Activated naive CD8-positive, alpha-beta T cell treated with anti-CD3 and anti-CD28 coated beads, Interleukin-2, amount 50 U/mL, for 24 hours (primary cell): ENCODE measurements at places on chromosomes 5 and 9.
A peak's percentile ranks its signal among the peaks of the same experiment; 100 is the strongest.

GRCh38 chr5:139566611-139567010 is 5.5 kb downstream of the UBE2D2 start:
- no peak for DNase-seq

DNA sequence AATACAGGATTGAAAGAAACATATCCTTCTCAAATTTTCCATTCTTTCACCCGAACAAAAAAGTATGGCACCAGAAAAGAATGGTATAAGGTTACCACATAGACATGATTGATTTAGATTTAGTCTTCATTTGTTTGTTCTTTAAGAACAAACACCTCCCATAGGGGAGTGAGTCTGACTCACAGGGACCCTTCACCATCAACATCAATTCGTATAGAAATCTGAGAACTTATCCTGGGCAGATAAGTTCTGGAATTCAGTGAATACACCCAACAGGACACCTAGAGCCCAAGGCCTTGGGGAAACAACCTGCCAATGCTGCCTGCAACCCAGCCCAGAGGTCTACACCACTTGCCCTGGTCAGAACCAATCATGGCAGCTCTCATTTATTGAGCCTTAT is 46.2 kb downstream of the LHFPL2 start:
- DNase-seq: no peak

DNA sequence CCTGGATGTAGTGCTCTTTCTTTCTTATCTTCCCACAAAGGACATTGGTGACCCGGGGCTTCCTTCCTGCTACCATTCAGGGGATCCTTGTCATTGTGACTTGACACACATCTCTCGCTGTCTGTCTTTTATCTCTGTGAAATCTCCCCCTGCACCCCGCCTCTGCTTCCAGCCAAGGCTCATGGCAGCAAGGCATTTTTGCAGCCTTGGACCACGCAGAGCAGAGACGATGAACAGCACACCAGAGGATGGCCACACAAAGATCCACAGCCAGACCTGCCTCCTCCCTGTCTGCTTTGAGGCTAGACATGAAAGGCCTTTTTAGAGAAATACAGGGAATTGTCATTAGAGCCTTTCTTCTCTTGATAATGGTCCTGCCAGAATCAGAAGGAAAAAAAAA is 549.1 kb downstream of the CDK5RAP2 start:
- DNase-seq: no peak

- no peak for DNase-seq
Measured at GRCh38 chr5:45383985-45384384, 312.2 kb downstream of the HCN1 start.

DNA sequence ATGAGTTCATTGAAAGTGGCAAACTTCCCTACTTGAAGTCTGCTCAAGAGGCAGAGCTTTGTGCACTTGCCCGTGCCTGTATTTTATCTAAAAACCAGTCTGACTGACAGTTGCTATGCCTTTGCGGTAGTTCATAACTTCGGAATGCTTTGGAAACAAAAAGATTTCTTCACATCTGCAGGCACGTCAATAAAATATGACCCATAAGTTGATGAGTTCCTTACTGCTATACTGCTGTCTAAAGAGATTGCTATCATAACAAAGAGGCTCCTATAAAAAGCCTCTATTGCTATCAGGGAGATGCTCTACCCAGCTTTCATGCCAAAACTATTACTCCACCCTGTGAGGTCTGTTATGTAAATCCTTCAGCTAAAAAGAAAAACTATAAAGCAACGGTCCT is 25.4 kb upstream of the RNF20 start:
- no peak for DNase-seq

DNA sequence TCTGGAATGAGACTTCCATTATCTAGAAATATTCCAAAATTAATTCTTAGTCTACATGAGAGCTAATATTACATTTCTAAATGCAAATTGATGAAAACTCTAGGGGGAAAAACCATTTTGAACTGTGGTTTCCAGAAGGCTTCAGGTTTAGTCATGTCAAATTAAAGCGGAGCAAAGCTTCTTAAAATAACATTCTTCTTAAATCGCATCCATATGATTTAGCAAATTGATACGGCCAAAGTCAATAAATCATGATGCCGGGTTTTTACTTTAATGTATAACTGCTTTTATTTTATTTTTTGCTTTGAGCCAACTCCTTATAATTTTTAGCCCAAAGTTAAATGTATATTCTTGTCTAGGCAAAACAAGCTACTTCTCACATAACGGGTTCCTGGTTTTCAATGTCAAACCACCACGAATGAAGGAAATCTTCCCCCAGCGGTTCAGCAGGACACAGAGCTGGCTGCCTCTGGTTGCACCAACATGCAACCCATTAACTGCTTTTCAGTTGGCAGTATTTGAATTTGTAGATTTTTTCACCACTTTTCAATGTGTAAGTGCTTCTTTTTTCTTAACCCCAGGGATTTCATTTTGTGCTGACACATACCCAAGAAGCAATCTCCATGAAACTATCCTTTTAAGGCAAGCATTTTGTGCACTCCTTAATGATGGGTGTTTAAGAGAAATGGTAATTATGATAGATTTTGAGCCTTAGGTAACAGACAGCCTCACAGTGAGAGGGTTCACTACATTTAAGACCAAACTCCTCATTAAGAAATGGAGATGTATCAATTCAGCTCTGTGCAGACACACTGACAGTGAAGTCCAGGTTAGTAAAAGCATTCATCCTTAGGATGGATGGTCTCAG is 35.5 kb downstream of the EFNA5 start:
- no peak for DNase-seq

GRCh38 chr9:92563116-92564100 is 27.6 kb upstream of the ECM2 start:
- DNase-seq: no peak

GRCh38 chr5:56476487-56476856 is 243.3 kb upstream of the ANKRD55 start:
- DNase-seq: no peak

DNA sequence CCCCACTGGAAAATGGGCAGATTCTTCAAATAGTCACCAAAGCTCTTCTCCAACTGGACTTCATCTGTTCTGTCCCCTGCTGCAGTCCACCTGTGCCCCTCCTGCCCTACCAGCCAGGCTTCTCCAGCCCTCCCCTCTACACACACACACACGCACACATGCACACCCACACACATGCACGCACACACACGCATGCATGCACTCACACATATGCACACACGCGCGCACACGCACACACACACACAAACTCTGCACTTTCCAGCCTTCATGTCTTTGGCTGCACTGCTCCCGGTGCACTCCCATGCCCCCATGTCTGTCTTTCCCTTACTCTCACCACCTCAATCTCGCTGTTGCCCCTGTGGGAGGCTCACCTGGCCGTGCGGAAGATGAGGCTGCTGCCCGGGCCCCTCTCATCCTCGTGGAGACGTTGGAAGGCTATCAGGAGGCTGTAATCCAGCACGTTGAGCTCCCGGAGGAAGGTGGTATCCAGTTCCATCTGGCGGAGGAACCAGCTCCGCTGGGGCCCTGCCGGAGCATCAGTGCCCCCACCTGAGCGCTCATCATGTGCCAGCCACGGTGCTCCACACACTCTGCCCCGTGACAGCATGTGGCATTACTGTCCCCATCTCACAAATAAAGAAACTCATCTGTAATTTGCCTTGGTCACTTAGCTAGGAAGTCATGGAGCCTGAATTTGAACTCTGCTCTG is 5.7 kb downstream of the PIP5KL1 start:
- DNase-seq: no peak

- DNase-seq: no peak
Measured at GRCh38 chr5:133256276-133256675, 204.5 kb downstream of the HSPA4 start.

- DNase-seq: no peak
Measured at GRCh38 chr5:172235132-172235780, 41.3 kb downstream of the EFCAB9 start.

- no peak for DNase-seq
Measured at GRCh38 chr9:84779883-84780282, 110.4 kb downstream of the NTRK2 start.

DNA sequence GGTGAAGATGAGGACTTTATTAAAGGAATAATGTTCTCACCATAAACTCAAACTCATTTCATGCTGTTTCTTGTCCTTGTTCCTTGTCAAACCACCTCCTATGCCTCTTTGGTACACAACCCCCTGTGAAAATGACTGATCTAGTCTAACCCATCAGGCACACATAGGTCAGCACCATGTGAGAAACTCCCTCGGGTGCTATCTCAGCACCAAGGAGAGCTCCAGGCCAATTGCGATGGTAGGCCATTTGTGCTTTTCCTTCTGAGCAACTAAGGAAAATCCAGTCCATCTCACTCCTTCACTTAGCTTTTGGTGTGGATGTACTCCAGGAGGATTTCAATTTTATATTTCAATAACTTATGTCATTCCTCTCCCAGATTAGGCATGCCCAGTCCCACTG is 199.8 kb downstream of the ZNF608 start:
- no peak for DNase-seq

DNA sequence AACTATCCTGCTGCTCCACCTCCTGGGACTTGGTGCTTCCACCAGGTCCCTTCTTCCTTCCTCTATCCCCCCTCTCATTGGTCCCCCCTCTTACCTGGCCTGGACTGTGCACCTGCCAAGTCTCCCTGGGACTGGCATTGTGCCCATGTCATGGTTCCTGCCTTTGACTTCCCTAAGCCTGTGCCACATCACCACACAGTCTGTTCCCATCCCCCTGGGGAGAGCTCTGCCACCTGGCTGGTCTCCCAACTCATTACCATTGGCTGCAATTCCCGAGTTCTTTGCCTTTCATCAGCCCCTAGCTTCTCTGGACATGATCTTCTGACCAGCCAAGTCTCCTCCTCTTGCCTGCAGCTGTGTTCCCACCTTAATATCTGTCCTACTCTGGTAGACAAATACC is 180.3 kb downstream of the SREK1 start:
- DNase-seq: no peak

DNA sequence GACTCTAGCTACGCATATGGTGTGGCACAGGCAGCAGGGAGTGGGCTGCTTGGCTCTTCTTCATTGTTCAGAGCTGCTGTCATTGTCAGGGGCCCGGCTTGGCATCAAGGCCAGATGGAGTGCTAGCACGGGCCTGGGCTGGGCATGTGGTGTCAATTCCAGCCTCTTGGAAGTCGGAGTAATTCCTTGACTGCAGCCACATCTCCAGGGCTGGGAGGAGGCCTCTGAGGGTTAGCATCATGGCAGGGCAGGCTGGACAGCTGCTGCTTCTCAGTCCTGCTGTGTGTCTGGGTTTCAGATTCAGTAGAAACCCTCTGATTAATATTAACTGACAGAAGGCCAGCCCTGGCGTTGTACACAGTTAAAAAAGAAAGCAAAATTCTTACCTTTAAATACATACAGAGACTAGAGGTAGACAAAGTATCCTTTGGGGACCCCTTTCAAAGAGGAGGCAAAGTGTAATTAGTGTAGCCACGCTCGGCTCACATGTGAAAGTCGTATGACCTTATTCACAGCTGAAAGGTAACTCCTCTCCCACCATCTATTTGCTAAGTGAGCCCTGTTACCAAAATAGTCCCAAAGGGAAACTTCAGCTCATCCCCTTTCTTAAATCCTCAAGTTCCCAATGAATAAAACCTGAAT is 126.4 kb downstream of the DOCK2 start:
- no peak for DNase-seq

DNA sequence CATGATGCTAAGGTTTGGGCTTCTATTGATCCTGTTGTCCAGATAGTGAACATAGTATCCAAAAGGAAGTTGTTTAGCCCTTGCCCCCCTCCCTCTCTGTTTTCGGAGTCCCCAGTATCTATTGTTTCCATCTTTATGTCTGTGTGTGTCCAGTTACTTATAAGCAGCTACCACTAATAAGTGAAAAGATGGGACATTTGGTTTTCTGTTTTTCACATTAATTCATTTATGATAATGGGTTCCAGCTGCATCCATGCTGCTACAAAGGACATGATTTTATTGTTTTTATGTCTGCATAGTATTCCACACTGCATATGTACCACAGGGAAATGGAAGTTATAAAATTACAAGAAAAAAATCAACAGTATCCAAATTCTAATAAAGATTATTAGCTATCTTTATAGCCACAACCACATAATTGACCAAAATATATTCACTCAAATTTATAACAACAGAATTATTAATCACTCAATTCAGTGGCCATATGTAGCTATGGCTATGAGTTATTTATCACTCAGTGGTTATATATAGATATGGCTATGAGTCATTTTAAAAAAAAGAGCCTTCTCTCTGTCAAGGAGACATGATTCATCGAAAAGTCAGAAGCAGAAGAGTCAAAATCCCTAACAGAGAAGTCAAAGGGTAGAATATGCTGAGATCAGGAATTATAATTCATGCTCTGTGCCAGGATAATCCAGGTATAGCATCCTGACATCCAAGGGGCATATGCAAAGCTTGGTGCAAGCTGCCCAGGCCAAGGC is 367.5 kb downstream of the DEPDC1B start:
- no peak for DNase-seq

DNA sequence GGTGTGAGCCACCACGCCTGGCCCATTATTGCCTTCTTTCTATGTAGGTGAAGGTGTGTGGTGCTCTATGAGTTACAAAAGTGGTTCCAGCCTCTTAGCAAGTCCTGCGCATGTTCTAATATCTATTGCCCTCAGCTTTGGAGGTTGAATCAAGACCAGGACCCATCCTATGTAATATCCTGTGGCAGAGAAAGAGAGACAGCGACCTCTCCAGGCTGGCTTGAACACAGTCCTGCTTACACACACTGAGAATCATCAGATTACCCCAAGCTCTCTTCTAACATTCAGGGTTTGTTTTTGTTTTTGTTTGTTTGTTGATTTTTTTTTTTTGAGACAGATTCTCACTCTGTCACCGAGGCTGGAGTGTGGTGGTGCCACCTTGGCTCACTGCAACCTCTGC is 94.7 kb upstream of the OSMR start:
- no peak for DNase-seq

GRCh38 chr9:16241231-16241630 is 629.2 kb downstream of the BNC2 start:
- DNase-seq: no peak

DNA sequence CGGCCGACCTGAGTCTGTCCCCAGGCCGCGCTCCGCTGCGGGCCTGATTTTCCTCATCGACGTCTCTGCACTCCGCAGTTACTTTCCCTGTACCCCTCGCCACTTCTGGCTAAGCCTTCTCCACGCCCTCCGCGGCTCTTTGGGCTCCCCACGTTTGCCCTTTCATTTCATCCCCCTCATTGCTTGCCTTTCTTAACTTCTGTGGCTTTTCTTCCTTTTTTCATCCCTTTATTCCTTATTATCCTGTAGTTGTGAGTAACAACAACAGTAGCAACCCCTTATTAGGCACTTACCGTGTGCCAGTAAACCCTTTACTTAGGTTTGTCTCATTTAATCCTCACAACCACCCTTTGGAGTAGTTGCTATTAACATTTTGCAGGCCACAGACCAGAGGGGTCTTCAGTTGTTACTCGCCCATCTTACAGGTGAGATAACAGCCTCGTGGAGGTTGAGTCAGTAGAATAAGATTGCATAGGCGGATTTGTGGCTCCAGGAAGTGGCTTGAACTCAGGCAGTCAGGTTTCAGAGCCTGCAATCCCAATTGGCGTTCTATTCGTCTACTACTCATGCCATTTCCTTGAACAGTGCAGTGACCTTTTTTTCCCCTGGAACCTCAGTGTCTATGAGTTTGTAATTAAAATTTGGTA is 724 bp downstream of the TCERG1 start:
- peak; percentile 51 for DNase-seq
